ENCODE measurements at places on chromosomes 3 and 15.

GRCh38 chr3:25593001-25593400 lies 71.7 kb downstream of the TOP2B start:
- DNase-seq: no peak

GRCh38 chr3:127697551-127698240 lies 24.9 kb downstream of the ABTB1 start:
- peak; percentile 27 for DNase-seq

- no peak for DNase-seq
Measured at GRCh38 chr15:88509964-88510363, 36.5 kb downstream of the DET1 start.

DNA sequence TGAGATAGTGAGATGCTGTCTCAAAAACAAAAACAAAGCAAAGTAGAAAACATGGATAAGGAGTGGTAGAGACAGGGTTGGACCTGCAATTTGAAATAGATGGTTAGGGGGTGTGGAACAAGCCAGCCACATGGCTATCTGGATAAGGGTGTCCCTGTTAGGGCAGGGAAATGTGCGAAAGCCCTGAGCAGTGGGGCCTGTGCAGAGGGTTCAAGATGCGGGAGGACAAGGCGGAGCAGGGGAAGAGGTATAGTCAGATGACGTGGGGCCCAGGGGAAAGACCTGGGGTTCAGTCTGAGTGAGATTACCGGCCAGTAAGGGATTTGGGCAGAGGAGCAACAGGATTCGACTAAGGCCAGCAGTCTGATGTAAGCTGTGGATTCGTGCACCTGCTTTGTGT lies 18.4 kb upstream of the NR2E3 start:
- DNase-seq: no peak

DNA sequence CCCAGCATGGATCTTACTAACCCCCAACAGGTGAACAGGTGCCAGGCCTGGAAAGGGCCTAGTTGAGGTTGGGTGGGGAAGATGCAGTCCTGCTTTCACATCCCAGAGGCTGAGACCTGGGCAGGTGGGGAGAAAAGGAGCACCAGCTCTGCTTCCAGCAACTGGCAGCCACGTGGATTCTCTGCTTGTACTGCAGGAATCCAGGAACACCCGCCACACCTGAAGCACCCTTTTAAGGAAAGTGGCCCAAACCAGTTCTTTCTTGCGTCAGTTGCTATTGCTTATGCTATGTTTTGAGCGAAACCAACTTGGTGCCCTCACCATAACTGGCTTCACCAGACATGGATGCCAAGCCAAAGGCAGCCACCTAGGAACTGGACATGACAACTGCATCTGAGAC lies 28.1 kb upstream of the NEO1 start:
- DNase-seq: no peak

- DNase-seq: no peak
Measured at GRCh38 chr15:31540633-31541032, 214.0 kb downstream of the KLF13 start.

- no peak for DNase-seq
Measured at GRCh38 chr3:45181496-45181895, 35.3 kb upstream of the CDCP1 start.
